Putamen (tissue), 1 donor: ENCODE measurements at places on chromosomes 11 and 22.

DNA sequence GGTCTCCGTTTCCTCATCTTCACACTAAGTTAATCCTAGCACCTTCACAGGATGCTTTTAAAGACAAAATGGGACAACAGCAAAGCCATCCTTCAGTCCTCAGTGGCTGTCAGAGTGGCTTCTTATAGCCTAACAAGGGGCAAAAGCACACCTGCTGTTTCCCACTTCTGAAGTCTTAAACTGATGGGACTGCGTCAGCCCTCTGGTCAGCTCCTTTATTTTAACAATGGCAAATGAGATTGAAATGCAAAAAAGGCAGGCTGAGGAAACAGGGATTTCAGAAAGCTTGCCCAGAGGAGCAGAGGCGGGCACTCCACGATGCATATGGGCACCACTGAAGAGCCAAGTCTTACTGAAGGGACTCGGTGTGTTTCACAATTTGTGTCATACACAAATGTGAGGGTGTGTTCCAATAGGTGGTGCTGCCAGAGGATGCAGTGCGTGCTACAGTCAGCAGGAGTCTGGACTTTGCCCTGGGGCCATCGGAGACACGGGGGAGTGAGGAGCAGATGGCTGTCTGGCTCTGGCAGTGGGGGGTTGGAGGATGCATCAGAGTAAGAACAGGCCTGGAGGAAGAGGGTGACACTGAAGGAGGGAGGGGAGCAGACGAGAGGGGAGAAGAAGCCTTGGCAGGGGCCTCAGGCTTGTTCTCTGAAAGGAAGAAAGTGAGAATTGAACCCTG lies 47.3 kb downstream of the TENM4 start:
- no peak for DNase-seq

- DNase-seq: no peak
These were observed 30.0 kb upstream of the FLI1 start for GRCh38 chr11:128663824-128664223.

DNA sequence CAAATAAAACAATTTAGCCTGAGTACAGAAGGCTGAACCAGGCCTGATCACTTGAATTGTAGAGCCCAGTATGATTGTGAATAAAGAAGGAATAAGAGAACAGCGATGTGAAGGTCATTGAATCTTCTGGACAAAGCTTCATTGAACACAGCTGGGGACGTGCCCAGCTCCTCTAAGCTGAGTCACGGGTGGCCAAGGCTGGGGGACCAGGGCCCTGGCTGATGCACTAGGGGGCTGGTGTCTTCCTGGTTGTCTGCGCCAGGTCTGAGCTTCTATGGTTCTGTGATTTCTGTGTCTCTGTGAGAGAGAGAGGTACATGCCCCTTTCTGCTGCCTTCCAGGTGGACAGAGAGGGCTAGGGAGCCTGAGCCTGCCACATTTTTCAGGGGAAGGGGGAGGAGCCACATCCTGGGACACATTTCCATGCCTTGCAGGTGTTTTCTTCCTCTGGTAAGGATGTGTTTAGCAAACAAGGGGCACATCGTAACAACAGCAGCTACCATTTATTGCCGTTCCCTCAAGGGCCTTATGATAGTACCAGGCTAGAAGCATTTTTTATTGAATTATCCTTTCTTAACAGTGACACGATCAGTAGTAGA lies 135.7 kb downstream of the C11orf91 start:
- DNase-seq: peak; percentile 76

GRCh38 chr11:113715882-113716625 lies 9.9 kb upstream of the TMPRSS5 start:
- DNase-seq: peak; percentile 83

DNA sequence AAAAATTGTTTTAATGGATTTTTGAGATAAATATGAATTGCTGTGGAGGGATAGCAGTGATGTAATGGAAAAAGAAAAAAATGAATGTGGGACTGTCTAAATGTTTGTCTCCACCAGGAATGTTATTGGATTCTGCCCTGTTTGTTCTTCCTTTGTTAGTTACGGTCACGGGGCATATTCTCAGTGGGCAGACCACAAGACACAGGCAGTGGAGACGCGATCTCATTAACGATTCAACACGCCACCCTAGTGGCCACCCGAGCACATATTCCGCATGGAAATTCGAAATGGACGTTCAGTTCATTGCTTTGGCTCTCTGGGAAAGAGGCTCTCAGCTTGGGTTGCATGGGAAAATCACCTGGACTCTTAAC lies 151.8 kb upstream of the TTC12 start:
- peak; percentile 83 for DNase-seq

GRCh38 chr22:29152045-29152953 lies 53.4 kb upstream of the EMID1 start:
- DNase-seq: peak; percentile 56

GRCh38 chr11:124170801-124171586 lies 12.2 kb upstream of the OR10D3 start:
- no peak for DNase-seq

DNA sequence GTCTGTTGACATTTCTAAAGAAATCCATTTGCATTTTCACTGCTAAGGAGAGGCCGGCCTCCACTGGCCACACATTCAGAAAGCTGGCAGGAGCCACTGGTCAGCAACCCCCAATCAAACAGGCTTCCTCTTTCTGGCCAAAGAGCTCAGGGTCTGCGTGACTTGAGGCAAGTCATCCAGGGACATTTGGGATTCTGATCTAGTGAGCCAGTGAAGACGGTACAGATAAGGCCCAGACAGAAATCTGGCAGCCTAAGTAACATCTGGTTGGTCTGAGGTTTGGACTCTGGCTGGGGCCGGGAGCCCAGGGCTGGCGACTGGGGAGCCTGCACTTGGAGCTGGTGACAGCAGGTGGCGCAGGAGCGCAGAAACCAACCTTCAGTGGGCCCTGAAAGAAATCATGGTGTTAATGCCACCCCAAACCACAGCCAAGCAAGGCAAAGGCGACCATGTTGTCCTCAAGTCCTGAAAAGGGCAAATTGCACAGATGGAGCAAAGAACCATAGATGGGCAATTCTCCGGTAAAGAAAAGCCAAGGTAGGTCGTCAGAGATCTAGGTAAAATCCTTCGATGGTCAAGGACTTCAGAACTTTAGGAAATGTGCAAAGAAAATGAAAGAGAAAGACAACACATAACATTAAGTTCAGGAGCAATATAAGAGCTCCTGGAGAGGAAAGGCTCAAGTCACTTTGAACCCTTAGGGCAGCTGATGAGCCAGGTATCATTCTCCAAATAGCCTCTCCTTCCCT lies 99.4 kb upstream of the BLID start:
- peak; percentile 82 for DNase-seq

DNA sequence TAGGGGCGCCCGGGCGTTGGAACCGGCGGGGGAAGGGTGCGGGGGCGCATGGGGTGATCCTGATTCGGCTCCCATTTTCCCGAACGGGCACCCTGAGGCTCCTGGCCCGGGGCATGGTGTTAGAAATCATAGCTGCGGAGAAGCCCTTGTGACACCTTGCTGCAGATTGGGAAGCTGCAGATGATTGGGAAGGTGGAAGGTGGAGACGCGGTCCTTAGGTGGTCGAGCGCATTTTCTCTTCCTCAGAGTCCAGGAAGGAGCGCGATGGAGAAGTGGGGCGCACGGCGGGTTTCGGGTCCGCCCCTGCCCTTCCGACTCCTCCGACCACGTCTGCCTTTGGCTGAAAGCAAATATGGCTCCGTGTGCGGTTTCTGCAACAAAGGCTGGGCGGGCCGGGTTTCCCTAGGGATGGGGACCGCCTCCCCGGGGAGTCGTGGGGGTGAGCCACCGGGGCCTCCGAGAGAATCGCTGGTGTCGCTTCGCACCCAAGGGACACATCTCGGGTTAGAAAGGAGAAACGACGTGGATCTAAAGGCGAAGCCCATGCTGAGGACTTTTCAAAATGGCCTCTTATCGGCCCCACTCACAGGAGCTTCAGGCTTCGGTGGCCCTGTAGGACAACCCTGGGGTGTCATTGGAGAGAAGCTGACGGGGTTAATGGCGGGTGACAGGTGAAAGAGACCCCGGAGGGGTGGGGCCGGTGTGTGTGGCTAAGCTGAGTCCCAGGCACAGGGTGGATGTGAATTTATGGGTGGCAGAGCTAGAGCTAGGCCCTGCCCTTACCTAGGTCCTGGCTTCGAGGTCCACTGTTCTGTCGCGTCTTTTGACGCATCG lies 707 bp upstream of the FTH1 start:
- DNase-seq: peak; percentile 74

DNA sequence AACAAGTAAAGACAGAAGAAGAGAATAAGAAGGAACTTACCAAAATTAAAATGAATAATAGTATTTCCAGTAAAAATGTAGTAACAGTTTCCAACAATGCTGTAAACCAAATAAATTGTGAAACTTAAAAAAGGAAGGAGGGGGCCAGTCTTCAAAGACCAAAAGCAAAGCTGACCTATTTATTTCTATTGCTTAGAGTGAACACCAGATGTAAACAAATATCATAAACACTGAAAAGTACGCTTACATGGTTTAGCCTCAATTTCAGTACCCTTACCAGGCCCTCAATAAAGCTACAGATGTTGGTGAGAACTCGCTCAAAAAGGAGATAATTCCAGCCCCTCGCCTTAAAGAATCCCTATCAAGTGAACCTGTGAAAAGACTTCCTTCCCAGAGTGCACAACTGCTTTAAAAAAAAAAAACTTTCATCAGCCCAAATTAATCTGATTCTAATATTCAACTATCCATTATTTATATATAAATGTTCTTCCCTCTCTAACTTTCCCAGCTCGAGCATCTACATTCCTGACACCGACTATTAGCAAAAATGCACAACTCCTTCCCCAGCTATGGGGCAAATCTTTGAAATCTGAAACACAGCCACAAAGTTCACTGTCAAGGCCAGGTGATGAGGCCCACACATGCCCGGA lies 2.4 kb downstream of the PHF21A start:
- DNase-seq: no peak

DNA sequence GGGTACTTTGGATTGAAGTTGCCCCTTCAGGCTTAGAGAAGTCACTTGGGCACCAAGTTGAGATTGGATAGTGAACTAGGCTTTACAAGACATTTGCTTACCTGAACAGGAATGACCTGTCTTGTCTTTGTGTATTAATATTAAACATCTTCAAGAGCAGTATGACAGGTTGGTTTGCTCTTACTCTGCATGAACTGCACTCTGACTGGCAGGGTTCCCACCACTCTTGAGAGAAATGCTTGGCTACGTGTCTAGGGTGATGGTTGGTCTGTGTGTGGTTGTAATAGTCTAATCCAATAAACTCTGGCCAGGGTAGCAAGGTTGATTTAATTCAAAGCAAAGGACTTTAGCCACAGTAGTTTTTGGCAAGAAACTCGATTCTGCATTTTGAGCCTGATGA lies 20.1 kb upstream of the SPTBN2 start:
- DNase-seq: no peak

DNA sequence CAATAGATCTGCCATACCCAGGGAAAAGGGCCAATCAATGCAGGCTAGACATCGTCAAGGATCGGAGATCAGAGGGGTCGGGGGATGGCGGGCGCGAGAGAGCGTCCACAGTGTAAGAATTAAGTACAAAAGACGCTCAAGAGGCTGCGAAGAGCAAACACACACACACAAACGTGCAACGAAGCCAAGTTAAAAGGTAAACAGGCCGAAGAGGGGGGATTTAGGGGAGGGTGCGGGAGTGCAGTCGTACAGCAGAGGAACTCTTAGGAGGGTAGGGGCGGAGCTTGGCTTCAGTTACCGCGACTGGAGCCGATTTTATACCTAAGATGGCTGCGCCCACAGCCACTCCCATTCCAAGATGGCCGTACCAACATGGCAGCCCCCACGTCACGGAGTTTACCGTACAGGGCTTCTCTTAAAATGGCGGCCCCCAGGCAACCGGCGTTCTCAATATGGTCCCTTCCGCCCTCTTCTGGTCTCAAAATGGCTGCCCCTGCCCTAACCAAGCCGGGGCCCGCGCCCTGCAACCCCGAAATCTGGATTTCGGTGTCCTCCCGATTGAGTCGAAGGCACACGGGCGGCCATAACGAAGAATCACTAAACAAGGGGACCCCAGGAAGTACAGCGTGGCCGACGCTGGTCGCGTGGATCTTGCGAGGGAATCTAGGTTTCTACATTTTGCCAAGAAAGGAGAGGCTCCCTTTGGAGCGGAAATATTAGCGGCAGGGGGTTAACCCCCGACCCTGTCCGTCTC lies 1.9 kb downstream of the GNG3 start:
- DNase-seq: peak; percentile 99

DNA sequence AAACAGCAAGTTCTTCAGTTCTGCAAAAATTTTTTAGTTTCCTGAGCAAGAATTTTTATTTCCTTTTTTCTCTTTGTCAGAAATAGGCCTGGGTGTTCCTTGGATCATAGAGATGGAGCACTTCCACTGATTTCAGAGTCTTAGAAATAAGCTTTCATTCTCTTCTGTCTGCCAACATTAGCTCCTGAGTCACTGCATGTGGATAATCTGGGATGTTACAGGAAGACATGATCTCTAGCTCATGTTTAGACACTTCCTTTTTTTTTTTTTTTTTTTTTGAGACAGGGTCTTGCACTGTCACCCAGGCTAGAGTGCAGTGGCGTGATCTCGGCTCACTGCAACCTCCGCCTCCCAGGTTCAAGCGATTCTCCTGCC lies 13.2 kb upstream of the TMEM218 start:
- DNase-seq: no peak

GRCh38 chr22:42984397-42984796 lies 30.6 kb downstream of the PACSIN2 start:
- no peak for DNase-seq

- no peak for DNase-seq
These were observed 67.0 kb upstream of the TBCEL start for GRCh38 chr11:120956710-120957495.

DNA sequence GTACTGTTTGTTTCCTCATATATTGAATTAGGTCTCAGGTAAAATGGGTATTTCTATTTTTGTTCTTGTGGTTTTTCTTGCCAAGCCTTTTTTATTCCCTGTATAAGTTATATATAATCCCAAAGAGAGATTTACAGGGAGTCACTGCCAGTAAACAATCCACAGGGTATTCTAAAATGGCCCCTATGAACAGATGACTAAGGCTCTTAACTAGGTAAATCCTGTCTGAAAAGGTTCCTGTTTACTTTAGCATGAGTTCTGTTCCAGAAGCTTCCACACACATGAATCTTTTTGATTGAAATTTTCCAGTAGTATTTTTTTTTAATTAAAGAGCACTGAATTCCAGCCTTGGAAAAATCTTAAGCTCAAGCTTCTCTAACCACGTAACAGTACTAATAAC lies 552.8 kb upstream of the CCDC179 start:
- no peak for DNase-seq

DNA sequence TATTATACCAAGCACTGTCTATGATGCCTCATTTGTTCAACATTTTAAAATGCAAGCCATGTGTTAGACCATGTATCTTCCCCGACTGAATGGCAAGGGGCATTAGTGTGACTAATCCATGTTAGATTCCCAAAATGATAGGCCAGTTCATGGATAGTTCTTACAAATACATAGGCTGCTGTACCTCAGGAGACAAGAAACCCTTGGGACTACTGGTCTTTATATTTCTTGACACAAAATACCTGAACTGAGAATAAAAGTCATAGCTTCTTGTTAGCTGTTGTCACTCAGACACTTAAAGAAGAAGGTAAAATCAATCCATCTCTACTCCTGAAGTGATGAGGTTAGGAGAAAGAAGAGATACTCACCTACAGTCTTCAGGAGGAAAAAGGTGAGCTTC lies at the start of gene OR8D4:
Gene OR8D4 (plus strand): TSS at position 301 of the 400 bp plus-strand sequence. CDS start 4,265 bp downstream, outside the sequence.
- DNase-seq: no peak

GRCh38 chr11:46212720-46213119 lies 64.7 kb upstream of the CREB3L1 start:
- DNase-seq: no peak

GRCh38 chr22:39664485-39665200 lies 94.1 kb downstream of the CACNA1I start:
- no peak for DNase-seq
